ENCODE measurements at places on chromosomes 11 and 22.

DNA sequence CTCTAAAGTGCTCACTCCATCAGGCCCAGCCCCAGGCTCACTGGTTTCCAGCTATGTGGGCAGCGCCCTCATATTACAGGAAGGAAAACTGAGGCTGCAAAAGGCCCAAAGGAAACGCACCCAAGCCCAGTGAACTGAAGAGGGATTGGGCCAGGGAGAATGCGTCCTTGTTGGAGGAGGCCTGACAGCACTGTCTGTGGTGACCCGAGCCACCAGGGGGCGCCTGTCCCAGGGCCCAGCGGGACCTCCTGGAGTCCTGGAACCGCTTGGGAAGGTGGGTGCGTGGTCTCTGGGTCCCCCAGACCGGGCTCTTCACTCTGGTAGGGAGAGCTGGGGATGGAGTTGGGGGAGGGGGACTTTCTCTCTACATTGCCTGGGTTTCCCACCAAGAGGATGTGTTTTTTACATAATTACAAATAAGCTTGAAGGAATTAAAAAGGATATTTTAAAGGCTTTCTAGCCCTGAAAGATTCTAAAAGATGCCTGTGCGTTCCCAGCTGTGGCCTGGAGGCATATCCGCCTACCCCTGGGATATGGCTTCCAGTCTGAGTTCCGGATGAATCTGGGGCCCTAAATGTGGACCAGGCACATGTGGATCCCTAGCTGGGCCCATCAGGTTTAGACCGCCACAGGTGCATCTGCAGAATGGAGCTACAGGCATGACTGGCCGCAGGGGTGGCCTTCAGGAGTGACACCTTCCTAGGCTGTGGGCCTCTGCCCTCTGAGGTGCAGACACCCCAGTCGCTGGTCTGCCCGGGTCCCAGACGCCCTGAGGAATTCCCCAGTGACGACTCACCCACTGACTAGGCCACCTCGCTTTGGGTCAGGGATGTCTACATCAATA, 4.2 kb downstream of the SPI1 start:
- peak; percentile 79 for DNase-seq

- no peak for DNase-seq
Observed at GRCh38 chr11:15958910-15959309, 397.4 kb downstream of the SOX6 start.

DNA sequence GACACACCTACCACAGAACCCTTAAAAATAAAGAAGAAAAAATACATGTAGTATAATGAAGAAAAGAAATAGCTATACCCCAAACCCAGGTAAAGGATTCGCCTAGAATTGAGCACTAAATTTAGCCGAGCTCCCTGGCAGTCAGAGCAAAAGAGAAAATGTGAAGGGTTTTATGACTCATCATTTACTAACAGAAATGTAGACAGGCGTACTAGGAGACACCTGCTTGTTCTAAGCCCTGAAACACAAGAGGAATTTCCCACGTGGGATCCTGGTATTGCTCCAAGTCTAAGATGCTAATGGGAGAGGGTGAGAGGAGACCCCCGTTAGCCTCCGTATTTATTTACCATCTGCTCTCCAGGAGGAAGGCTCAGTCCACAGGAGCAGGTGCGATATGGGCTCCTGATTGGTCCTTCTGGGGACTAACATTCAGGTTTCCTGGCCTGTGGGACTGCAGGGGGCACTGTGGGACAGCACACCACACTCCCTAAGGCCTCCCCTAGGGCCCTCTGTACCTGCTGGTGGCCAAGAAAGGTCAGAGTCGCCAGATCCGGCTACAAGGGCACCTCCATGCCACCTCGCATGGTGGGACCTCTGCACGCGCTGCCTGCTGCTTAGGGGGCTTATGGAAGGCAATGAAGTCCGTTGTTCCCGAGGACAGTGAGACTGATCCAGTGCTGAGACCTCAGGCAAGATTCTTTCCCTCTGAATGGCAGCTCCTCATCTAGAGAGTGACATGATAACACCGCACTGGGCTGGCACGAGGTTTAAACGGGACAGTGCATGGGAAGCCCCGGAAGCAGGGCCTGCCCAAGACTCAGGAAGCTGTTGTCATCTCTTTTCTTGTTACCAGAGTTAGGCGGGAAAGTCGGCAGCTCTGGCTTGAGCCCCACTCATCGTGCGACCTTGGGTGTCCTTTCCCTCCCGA, 25.8 kb downstream of the KCNC1 start:
- DNase-seq = peak; percentile 6

DNA sequence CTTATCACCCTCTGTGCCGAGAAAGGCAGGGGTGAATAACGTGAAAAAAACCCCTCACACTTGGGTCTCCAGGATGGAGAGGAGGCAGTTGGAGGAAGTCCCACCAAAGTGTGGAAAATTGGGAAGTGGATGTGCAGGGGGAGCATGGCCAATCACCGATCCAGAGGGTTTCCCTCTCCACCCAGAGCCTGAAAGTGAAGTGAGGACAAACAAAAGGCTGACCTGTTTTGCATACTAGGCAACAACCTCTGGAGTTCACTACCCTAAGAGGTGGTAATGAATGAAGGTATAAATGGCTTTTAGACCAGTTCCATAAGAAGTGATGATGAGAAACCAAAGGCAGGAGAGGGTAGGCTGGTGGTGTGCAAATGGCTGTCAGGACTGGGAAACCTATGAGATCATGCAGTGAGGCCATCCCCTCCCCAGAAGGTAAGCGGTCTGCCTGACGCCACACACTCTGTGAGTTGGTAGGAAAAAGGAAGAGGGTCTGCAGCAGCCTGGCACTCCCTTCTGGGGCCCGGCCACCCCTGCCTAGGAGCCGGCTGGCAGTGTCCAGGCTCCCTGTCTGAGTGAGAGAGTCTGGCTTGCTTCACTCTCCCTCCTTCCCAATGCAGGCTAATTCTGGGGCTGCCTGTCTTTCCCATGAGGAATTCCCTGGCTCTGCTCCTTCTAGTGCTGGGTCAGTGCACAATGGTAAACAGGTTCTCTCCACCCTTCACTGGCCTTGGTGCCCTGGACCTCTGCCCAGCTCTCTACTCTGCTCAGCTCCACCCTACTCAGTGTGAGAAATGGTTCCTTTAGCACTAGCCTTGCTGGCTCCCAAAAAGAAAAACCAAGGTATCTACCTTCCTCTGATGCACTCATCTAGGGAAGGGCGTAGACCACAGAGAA, 15.6 kb downstream of the TBC1D10A start:
- no peak for DNase-seq

DNA sequence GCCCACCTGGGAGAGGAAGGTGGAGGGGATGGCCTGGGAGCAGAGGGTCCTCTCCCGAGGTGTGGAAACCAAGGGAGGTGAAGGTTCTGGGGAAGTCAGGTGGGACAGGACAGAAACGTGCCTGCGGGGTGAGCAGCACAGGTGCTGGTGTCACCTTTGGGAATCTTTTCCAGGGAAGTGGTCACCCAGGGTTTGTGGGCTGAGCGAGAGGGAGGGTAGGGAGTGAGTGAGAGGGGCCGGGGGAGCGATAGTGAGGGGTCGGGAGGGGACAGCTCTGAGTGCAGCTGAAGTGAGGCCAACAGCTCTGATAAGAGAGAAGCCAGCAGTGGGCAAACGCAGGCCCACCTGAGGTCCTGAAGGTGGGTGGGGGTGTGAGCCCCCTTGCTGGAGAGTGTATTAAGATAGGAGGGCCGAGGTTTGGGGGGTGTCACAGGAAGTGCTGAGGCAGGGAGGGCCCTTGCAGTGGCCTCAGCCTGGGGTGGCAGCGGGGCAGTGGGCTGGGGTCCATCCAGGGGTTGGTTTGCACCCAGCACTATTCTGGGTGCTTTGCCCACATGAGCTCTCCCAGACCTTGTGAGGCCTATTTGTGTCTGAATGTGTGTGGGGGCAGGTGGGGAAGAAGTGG, 1.6 kb upstream of the SHANK3 start:
- no peak for DNase-seq
